ENCODE measurements at places on chromosomes 11 and 22.
A peak's percentile ranks its signal among the peaks of the same experiment; 100 is the strongest.

DNA sequence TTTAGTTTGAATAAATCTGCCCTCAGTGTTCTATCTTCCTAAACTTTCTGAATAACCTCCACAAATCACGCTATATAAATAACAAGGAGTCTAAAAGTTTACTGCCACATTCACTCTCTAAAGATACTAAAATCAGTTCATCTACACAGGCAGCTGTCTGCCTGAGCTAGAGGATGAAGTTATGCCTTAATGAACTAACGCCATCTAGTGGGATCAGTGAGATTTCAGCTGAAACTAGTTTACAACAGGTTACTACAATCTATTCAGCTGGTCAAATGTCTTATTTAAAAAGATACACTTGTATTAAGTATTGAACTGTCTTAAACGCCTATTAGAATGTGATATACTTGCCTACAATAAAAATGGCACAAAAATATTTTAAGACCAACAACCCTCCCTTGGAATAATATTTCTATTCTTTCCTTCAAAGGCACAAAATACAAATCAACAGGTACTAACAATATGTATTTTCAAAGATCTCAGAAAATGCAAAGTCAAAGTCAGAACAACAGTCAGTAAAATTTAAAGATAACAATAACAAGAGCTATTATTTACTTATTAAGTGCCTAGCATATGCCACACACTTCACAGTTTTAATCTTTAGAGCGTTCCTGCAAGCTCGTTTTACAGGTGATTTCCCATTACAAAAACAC lies 84.1 kb downstream of the LARGE2 start:
- DNase-seq: no peak

- no peak for DNase-seq
Measured at GRCh38 chr11:40434926-40435325, 1024.5 kb downstream of the LRRC4C start.

DNA sequence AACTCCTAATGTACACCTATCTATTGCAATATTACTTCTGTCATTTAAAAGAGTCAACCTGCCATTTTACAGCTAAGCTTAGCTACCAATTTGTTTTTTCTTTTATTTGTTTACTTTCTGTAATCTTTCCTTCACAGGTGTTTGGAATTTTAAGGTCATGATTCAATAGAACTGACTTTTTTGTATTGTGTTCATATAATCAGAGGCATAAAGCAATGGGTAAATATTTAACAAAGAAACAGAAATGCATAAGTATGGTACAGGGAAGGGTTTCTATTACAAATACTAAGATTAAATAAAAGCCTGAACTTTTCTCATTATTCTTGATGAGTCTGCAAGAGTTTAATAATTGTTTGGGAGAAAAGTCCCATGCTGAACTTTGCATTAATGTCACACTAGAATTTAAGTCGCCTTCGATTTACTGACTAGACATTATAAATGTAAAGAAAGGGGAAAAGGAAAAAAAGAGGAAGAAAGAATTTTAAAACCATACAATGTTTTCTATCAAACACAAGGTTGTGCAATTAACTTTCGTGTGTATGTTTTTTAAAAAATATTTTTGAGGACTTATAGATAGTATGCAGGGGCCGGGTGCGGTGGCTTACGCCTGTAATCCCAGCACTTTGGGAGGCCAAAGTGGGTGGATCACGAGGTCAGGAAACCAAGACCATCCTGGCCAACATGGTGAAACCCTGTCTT lies 35.0 kb upstream of the HIPK3 start:
- DNase-seq: no peak

DNA sequence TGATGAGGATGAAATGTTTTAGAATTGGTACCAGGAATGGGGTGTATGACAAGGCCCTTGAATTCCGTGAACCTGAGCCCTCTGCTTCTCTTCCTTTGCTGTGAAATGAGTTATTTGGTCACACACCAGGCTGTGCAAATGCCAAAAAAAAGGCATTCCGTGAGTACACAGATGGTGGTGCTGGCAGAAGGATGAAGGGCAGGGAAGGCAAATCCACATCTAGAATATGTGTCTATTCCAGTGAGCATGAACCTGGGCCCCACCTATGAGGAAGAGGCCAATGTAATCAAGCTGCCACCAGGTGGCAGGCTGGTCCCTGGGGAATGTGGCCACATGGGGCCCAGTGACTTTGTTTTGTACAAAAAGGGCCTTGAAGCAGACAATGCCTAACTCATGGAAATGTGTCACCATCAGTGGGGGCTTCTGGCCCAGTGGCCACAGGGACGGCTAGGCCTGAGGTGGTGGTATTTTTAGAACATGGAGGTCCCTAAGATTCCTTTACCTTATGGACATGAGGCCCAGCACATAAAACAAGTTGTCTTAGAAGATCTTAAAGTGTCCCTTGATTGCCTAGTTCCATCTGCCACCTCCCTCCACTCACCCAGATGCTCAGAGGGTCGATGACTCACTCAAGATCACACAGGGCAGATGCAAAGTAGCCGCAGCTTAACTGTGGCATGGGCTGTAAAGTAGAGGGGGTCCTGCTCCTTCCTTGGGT lies 3.9 kb upstream of the RNF215 start:
- peak; percentile 55 for DNase-seq

GRCh38 chr11:72240461-72241290 lies 3.3 kb downstream of the PHOX2A start:
- DNase-seq: no peak

DNA sequence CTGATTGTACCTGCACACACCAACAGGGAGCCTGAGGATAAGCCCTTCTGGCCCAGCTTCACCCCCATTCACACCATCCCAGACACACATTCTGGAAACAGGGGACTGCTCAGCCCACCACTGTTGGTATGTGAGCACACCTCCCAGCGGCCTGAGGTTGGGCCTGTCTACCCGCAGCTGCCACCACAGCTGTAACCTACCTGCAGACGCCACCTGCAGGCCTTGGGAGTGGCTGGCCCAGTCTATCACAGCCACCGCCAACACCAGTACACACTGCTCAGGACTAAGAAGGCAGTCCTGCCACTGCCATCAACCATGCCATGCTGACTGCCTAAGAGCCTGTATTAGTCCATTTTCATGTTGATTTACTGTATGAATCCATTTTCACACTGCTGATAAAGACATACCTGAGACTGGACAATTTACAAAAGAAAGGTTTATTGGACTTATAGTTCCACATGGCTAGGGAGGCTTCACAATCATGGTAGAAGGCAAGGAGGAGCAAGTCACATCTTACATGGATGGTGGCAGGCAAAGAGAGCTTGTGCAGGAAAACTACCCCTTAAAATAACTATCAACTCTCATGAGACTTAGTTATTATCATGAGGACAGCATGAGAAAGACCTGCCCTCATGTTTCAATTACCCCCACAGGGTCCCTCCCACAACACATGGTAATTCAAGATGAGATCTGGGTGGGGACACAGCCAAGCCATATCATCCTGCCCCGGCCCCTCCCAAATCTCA lies 30.6 kb downstream of the RSF1 start:
- DNase-seq: no peak

Measured in stimulated activated CD8-positive, alpha-beta memory T cell treated with anti-CD3 and anti-CD28 coated beads, Interleukin-2, amount 100 ng/mL, for 48 hours (primary cell).